ENCODE measurements at places on chromosomes 4 and X. TPM values are rescaled to one million over a fixed set of nuclear protein-coding genes. Genes with fewer than 3 reads are reported as not detected.
A peak's percentile ranks its signal among the peaks of the same experiment; 100 is the strongest.

DMRTC1B gene
- total RNA-seq, result 0.38 TPM

CT45A10 gene
- total RNA-seq, result not detected

FGD1 gene
- total RNA-seq, result 0.46 TPM

SLC4A4 gene
- total RNA-seq, result 0.26 TPM

CYLC1 gene
- not detected for total RNA-seq

FANCB gene
- total RNA-seq, result 15.9 TPM

MMRN1 gene
- not detected for total RNA-seq

SPACA5 gene
- not detected for total RNA-seq

CT45A2 gene
- total RNA-seq, result not detected

ZC4H2 gene
- 15.9 TPM for total RNA-seq

ODAPH gene
- 0.35 TPM for total RNA-seq

DKC1 gene
- total RNA-seq, result 92.7 TPM

PNMA6A gene
- 0.49 TPM for total RNA-seq

SYTL5 gene
- not detected for total RNA-seq

CT47B1 gene
- total RNA-seq, result not detected

GCNA gene
- 8.4 TPM for total RNA-seq

RPS6KA3 gene
- 49.4 TPM for total RNA-seq

SSX3 gene
- total RNA-seq, result not detected

TXK gene
- 52.3 TPM for total RNA-seq

GRCh38 chrX:118976599-118977340 lies 2.4 kb downstream of the LONRF3 start:
- peak; percentile 17 for DNase-seq

- no peak for DNase-seq
Observed at GRCh38 chr4:168667376-168667775, 170.5 kb downstream of the PALLD start.

DNA sequence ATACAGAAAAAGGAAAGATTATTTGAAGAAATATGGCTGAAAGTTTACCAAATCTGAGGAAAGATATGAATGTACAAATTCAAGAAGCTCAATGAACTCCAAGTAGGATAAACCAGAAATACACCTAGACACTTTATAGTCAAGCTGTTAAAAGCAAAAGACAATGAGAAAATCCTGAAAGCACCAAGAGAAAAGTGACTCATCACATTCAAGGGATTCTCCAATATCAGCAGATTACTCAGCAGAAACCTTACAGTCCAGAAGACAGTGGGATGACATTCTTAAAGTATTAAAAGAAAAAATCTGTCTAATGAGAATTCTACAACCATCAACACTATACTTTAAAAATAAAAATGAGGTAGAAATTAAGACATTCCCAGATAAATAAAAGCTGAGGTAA lies 223.8 kb upstream of the ZCCHC13 start:
- DNase-seq, result no peak

GRCh38 chr4:114921790-114922591 lies 191.4 kb downstream of the NDST4 start:
- DNase-seq, result no peak

GRCh38 chr4:42671431-42672194 lies 14.7 kb upstream of the ATP8A1 start:
- DNase-seq, result peak; percentile 63

GRCh38 chr4:170014359-170015011 lies 11.7 kb downstream of the MFAP3L start:
- DNase-seq, result no peak

DNA sequence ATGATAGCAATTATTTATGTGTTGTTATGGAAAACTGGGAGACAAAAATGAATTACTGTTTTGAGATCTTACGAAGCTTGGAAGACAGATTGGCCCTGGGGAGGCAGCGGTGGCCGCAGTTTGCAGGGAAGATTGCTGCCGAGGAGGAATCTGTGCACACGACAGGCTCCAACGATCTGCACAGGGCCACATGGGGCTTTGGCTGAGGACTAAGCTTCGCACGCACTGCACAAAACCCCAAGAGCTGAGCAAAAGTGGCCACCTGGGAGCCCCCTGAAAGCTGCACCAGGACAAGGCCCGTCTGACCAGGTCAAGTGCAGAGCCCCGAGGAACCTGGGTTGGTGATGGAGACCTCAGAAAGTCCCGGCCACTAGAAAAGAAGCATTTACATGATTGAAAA lies 5.2 kb upstream of the PDE6B start:
- no peak for DNase-seq

GRCh38 chr4:82774711-82775171 lies 23.9 kb downstream of the SCD5 start:
- DNase-seq, result no peak

DNA sequence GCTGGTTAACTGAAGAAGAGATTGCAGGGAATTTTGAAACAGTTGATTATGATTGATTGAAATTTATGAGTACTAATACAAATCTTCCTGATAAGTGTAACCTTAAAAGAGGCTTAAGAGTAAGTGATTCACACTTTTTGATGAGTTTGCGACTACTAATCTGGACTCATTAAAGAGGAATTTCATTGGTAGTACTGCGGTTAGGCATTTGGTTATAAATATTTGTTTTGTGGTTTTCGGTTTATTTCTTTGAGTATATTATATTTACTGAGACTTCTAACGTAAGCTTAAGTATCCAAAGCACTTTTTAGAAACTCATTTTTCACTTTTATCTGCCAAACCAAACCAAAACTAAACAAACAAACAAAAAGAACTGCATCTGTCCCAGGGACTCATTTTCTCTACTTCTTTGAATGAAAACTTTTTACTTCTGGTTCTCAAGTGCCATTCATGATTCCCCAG lies 20.7 kb downstream of the SLIT2 start:
- DNase-seq, result no peak

DNA sequence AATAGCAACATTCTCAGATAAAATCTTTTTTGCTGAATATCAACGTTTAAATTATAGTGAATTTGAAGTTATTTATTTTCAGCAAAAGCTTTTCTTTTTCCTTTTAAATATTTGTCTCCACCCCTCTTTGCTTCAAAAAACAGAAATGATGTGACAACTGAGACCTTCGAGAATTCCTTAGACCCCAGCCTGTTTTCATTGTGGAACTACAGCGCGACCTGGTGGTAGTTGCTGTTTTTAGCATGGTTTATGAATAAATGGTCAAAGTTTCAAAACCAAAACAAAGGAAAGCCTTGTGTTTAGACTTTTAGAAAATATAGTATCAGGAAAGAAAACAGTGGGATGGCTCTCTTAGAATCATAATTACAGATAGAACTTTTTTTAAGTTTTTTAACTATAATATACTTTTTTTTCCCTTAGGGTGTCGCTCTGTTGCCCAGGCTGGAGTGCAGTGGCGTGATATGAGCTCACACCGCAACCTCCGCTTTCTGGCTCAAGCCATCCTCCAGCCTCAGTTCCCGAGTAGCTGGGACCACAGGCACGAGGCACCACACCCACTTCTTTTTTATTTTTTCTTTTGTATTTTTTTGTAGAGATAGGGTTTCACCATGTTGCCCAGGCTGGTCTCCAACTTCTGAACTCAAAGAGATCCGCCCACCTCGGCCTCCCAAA lies 26.8 kb upstream of the TMEM184C start:
- DNase-seq, result peak; percentile 54

GRCh38 chr4:25843340-25844097 lies 19.3 kb downstream of the SEL1L3 start:
- DNase-seq, result no peak

- DNase-seq, result no peak
Observed at GRCh38 chrX:42229533-42229932, 306.2 kb upstream of the CASK start.

- DNase-seq, result no peak
Observed at GRCh38 chr4:20341134-20341738, 89.5 kb downstream of the SLIT2 start.

GRCh38 chr4:26360864-26361263 lies 40.0 kb downstream of the RBPJ start:
- DNase-seq, result no peak

GRCh38 chrX:22575161-22575845 lies 302.6 kb downstream of the CBLL2 start:
- DNase-seq, result no peak

GRCh38 chrX:102846544-102847236 lies 90.4 kb upstream of the RAB40AL start:
- DNase-seq, result no peak

GRCh38 chrX:106009145-106009544 lies 29.4 kb downstream of the SERPINA7 start:
- DNase-seq, result no peak

DNA sequence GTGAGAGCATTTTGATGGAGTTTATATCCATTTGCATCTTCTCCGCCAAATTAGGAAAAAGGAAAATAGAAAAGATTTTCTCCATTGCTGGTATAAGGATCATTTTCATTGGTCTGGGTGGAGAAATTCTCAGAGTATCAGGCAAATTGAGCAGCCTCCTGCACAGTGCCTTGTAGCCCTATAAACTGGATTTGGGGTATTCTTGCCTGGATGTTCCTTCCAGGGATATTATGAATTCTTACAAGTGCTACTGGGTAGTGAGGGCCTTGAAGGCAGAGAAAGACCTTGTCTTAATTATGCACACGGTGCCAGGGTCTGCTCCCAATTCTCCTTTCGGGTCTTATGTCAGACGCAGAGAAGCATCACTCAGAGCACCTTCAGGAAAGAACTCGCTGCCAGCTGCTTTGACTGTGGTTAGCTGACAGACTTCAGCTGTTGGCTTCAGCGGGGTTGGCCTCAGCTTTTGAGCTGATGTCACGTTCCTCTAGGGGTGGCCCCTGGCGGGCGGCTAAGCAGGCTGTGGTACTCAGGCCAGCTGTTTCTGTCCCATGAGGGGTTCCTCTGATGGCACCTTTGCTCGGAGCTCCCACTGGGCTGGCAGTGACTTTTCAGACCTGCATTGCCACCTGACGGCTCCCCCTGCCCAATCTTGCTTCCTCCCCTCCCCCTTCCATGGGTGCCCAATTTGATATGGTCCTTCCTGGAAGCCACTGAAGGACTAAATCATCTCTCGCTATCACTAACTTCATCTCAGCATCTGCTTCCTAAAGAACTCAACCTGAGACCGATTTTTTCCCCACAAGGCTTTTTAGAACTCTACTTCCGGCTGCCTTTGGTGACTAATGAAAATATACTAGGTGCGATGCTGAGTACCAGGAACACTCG lies 519.5 kb downstream of the BCOR start:
- peak; percentile 83 for DNase-seq

- peak; percentile 37 for DNase-seq
Observed at GRCh38 chrX:37871626-37872302, 24.4 kb upstream of the DYNLT3 start.

GRCh38 chr4:127783026-127783769 lies 1.1 kb downstream of the HSPA4L start:
- no peak for DNase-seq

- peak; percentile 93 for DNase-seq
Observed at GRCh38 chr4:139266583-139267257, 13.3 kb downstream of the MGARP start.

DNA sequence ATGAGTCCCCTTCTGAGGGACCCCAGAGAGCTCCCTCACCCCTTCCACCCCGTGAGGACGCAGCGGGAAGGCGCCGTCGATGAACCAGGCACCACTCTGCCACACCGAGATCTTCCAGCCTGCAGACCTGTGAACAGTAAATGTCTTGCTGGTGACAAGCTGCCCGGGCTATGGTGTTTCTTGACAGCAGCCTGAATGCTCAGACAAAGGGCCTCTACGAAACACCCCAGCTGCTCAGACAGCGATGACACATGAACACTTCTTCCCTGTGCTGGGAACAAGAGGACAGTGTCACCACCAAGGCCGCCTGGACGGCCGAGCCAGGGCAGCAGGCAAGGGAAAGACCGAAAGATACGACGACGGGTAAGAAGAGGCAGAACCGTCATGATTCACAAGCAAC lies 30.6 kb upstream of the GTPBP6 start:
- no peak for DNase-seq

- no peak for DNase-seq
Observed at GRCh38 chrX:132022198-132022966, 720 bp upstream of the STK26 start.

DNA sequence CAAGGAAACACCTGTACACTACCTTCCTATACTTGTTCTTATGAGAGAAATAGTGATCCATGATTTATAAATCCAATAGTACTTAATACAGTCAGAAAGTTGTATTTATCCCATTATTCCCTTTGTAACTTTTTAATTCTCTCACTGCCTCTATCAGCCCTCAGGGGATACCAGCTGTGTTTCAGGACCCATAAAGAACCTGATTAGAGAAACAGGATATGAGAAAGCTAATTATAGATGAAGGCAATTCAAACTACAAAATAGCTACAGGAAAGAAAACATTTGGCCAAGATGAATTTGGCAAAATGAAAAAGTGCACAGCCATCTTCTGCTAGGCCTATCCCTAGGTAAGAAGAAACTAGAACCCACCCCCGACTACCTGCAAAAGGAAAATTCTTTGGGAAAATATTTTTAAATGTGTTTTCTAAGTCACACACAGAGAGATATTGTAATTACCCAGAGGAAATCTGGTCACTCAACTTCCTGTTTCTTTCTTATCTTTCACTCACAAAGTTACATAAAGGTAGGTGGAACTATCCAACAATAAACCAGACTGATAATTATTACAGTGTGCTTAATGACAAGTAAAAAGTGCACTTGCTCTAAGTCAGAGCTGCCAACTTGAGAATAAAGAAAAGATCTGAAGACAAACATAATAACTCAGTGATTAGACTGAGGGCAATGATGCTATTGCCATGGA lies 836.5 kb upstream of the HTR2C start:
- no peak for DNase-seq

GRCh38 chr4:157447195-157447594 lies 226.7 kb downstream of the GRIA2 start:
- DNase-seq, result no peak

DNA sequence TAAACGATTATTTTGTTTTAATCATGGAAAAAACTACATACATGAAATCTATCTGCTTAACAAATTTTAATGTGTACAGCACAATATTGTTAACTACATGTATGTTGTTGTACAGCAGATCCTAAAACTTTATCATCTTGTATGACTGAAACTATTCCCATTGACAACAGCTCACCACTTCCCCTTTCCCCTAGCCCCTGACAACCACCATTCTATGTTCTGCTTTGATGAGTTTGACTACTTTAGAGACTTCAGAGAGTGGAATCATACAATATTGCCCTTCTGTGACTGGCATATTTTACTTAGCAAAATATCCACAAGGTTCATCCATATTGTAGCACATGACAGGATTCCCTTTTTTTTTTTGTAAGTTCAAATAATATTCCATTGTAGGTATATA lies 185.9 kb downstream of the CFAP299 start:
- DNase-seq, result no peak

GRCh38 chrX:81202456-81202819 lies 536 bp downstream of the SH3BGRL start:
- no peak for DNase-seq

GRCh38 chr4:101596781-101597552 lies 193.6 kb upstream of the BANK1 start:
- DNase-seq, result peak; percentile 8

GRCh38 chrX:135185795-135186443 lies 14.7 kb upstream of the CT55 start:
- DNase-seq, result peak; percentile 35

- no peak for DNase-seq
Observed at GRCh38 chr4:126544276-126544675, 1088.5 kb upstream of the INTU start.

- no peak for DNase-seq
Observed at GRCh38 chr4:6513678-6514077, 41.3 kb upstream of the PPP2R2C start.
